BJ (cell line): ENCODE measurements at places on chromosomes 11 and 22. TPM values are rescaled to one million over a fixed set of nuclear protein-coding genes. Genes with fewer than 3 reads are reported as not detected.

Gene FOLR2
- polyA plus RNA-seq, result not detected in 2 replicates

Gene SLC22A8
- polyA plus RNA-seq, result not detected in 2 replicates

Gene OR9I1
- polyA plus RNA-seq, result not detected in 2 replicates

Gene USH1C
- not detected in 2 replicates for polyA plus RNA-seq

Gene RNF215
- 11.1 and 15.8 TPM in 2 replicates for polyA plus RNA-seq

Gene SLC7A4
- 0.27 and 0.29 TPM in 2 replicates for polyA plus RNA-seq

Gene CELSR1
- 0.65 and 1.0 TPM in 2 replicates for polyA plus RNA-seq

Gene ADM2
- 8.1 and 16.0 TPM in 2 replicates for polyA plus RNA-seq

Gene OLFML1
- polyA plus RNA-seq, result 0.91 and 1.1 TPM in 2 replicates

Gene ANGPTL5
- not detected in 2 replicates for polyA plus RNA-seq

Gene TEX12
- not detected in 2 replicates for polyA plus RNA-seq

Gene P2RY6
- 0.56 and 1.5 TPM in 2 replicates for polyA plus RNA-seq

Gene ZNF280A
- polyA plus RNA-seq, result not detected in 2 replicates

Gene OR52H1
- polyA plus RNA-seq, result not detected in 2 replicates

Gene APOA4
- polyA plus RNA-seq, result not detected in 2 replicates

Gene PDGFD
- 0.72 and 1.2 TPM in 2 replicates for polyA plus RNA-seq

Gene HPS4
- polyA plus RNA-seq, result 20.3 and 22.5 TPM in 2 replicates

Gene GRAP2
- not detected in 2 replicates for polyA plus RNA-seq

Gene OR51B4
- not detected in 2 replicates for polyA plus RNA-seq

Gene PIWIL4
- polyA plus RNA-seq, result 1.6 and 2.7 TPM in 2 replicates

Gene OR56A1
- polyA plus RNA-seq, result not detected in 2 replicates

Gene CTSW
- polyA plus RNA-seq, result 0.15 and 0.21 TPM in 2 replicates

Gene CREB3L1
- 21.5 and 39.4 TPM in 2 replicates for polyA plus RNA-seq

Gene C11orf52
- 2.7 and 2.9 TPM in 2 replicates for polyA plus RNA-seq

Gene MYRF
- 0.33 and 0.45 TPM in 2 replicates for polyA plus RNA-seq

Gene SRPRA
- polyA plus RNA-seq, result 153 and 181 TPM in 2 replicates

Gene RPS19BP1
- polyA plus RNA-seq, result 64.0 and 66.7 TPM in 2 replicates

Gene CD151
- 1,448 and 2,262 TPM in 2 replicates for polyA plus RNA-seq

Gene MAJIN
- polyA plus RNA-seq, result not detected in 2 replicates

Gene OR6A2
- 0.04 TPM in 1 of 2 replicates, not detected in the other for polyA plus RNA-seq
